Stromal cell of bone marrow (primary cell): ENCODE measurements at places on chromosomes 13 and 19.

DNA sequence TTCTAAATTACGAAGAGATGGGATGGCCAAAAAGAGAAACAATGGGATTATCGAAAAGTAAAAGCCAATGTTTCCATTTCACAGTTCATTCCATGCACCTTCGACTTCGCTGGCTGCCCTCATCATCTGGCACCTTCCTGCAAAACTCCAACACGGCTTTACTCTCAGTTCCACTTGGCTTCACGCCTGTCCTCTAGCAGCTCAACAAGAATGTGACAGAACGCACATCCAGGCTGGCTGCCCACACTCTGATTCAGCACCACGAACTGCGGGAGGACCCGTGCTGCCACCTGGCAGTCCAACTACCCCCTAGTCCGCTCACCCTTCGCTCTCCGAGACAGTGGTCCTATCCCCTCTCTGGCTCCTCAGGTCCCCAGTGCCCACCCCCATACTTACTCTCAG, 11.7 kb downstream of the ATP7B start:
- DNase-seq: no peak

- peak; percentile 71 for DNase-seq
Measured at GRCh38 chr13:23598369-23598768, 28.2 kb downstream of the TNFRSF19 start.

- no peak for DNase-seq
Measured at GRCh38 chr19:16376649-16377048, 52.0 kb downstream of the KLF2 start.

- peak; percentile 6 for DNase-seq
Measured at GRCh38 chr13:24341439-24341838, 32.1 kb downstream of the C1QTNF9 start.
